ENCODE measurements at places on chromosomes 12 and 14. TPM values are rescaled to one million over a fixed set of nuclear protein-coding genes. Genes with fewer than 3 reads are reported as not detected.

GRCh38 chr14:85387181-85387580, 142.8 kb upstream of the FLRT2 start:
- H3K36me3 ChIP-seq = no peaks in the 10 kb centered on the region
- no peaks in the 10 kb centered on the region for H3K27me3 ChIP-seq
- H3K4me1 ChIP-seq = no peaks in the 10 kb centered on the region
- H3K4me3 ChIP-seq = no peak overlapping the region

TTC6 gene
- polyA plus RNA-seq = not detected

P2RX2 gene
- not detected for polyA plus RNA-seq

LRTM2 gene
- not detected for polyA plus RNA-seq

TMTC2 gene
- polyA plus RNA-seq = 0.36 TPM

VRTN gene
- polyA plus RNA-seq = not detected

CD163L1 gene
- 1.9 TPM for polyA plus RNA-seq

NEUROD4 gene
- polyA plus RNA-seq = not detected

DNA sequence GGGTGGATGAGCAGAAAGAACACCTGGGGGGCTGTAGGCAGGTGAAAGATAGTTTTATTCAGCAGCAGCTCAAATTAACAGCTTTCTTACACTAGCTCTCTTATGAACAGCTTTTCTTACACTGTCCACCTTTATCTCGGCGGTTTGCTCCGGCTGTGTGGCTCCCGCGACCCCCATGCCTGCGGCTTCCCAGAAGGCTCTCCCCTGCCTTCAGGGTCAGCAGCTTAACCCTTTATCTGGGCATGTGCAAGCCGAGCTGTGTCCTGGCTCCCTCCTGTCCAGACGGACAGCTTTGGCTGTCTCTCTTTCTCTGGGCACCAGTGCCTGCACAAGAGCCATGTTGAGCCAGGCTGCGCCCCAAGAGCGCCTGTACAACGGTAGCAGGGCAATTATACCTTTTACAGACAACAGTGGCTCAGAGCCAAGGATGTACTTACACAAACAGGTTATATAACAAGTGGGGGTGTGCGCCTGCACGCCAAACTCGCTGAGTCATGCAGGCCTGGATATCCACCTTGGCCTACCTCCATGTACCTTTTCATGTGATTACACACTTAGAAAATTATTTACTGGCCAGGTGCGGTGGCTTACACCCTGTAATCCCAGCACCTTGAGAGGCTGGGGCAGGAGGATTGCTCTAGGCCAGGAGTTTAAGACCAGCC, 28.5 kb upstream of the KLHL42 start:
- no peak for DNase-seq
- H3K4me1 ChIP-seq = peaks cover 15% of the 10 kb centered on the region
- H3K4me3 ChIP-seq = no peak overlapping the region
- peaks cover 16% of the 10 kb centered on the region for H3K36me3 ChIP-seq

ABCC9 gene
- 14.2 TPM for polyA plus RNA-seq

DNA sequence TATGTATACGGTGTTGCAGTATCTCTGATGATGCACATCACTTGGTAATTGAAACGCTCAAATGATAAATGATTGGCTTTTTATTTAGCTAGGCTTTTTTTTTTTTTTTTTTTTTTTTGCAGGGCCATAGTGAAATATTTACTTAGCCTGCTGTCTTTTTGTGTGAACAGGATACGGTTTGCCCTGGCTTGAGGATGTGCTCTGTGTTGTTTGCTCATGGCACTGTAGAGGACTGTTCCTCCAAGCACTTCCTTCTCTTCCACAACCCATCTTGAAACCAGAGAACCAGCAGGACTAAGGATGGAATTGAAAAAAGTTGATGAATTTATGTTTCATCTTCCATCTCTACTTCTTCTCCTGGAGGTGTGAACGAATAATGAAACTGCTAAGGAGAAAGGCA, 15.5 kb upstream of the SSPN start:
- no peak overlapping the region for H3K27ac ChIP-seq
- H3K4me1 ChIP-seq = no peaks in the 10 kb centered on the region
- no peaks in the 10 kb centered on the region for H3K36me3 ChIP-seq

PTPRB gene
- polyA plus RNA-seq = 3.8 TPM

DNA sequence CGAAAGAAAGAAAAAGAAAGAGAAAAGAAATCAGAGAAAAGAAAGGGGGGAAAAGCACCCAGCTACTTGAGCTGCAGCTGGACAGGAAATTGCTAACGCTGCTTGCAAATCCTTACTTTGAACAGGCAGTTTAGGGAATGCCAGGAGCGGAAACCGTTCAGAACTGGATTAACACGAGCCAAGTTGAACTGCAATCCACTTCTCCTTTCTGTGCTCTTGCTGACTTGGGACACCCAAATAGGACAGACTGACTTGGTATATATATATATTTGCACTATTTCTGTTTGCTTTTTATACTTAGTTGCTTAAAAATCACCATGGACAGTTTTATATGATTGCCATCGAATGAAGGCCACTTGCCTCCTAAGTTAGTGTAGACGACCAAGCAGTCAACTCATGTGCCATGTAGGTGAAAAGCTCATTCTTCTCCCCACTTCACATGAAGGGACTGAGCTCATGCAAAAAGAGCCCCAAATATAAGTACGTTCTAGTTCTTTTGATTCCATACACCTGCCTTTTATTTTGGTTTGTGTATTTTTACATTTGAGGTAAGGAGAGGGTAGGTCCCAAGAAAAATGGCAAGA, 5.5 kb downstream of the DUSP6 start:
- no peaks in the 10 kb centered on the region for H3K27me3 ChIP-seq
- peaks cover 32% of the 10 kb centered on the region for H3K36me3 ChIP-seq
- peak; percentile 43 for DNase-seq
- H3K4me1 ChIP-seq = peaks cover 34% of the 10 kb centered on the region
- peak overlapping the region; percentile 89 for H3K4me3 ChIP-seq

CCDC196 gene
- not detected for polyA plus RNA-seq

CCDC175 gene
- polyA plus RNA-seq = not detected

DNA sequence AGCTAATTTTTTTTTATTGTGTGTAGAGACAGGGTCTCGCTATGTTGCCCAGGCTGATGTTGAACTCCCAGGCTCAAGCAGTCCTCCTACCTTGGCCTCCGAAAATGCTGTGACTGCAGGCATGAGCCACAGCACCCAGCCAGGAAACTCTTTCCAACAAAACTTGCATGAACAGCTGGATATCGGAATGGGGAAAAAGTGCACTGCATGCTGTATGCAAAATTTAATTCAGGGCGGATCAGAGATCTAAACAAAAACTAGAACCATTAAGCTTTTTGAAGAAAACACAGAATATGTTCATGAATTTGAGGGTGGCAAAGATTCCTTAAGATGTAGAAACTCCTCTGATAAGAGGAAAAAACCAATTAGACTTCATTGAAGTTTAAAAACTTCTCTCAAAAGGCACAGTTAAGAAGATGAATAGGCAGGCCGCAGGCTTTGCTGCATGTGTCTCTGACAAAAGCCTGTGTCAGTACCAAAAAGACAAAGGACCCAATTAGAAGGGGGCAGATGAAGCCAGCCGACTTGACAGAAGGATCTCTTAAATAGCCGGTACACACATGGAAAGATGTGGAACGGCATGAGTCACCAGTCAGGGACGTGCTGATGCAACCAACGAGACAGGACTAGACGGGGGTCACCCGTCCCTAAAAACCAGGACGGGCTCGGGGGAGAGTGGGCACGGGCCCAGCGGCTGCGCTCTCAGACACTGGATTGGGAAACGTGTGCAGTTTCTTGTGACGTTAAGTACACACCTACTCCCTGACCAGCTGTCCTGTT, 34.8 kb upstream of the MMP17 start:
- peak; percentile 86 for DNase-seq
- H3K36me3 ChIP-seq = peaks cover 19% of the 10 kb centered on the region
- H3K4me3 ChIP-seq = no peak overlapping the region

SNX6 gene
- 191 TPM for polyA plus RNA-seq

GRCh38 chr12:117155278-117156060, 34.8 kb downstream of the FBXO21 start:
- H3K4me3 ChIP-seq = no peak overlapping the region
- H3K36me3 ChIP-seq = peaks cover 16% of the 10 kb centered on the region
- DNase-seq = peak; percentile 38
- H3K27me3 ChIP-seq = no peaks in the 10 kb centered on the region
- no peak overlapping the region for H3K27ac ChIP-seq

SMOC1 gene
- 0.70 TPM for polyA plus RNA-seq

DNA sequence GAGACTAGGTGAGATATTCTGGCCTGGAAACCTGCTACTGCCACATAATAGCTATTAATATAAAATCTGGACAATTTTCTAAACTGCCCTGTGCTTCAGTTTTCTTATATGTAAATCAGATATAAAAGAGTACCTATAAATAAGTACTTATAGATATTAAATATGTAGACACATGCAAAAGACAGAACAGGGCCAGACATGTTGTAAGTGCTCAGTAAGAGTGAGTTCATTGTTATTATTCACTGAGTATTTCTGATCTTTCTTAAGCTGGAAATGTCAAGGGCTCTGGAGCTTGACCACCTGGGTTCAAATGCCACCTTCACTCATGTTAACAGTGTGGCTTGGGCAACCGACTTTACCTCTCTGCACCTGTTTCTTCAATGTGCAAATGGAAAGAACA, 179.8 kb downstream of the GALC start:
- DNase-seq = no peak
- H3K4me3 ChIP-seq = no peak overlapping the region
- no peak overlapping the region for H3K27ac ChIP-seq
- no peaks in the 10 kb centered on the region for H3K27me3 ChIP-seq
- H3K4me1 ChIP-seq = no peaks in the 10 kb centered on the region
- no peaks in the 10 kb centered on the region for H3K36me3 ChIP-seq

VASH1 gene
- 2.2 TPM for polyA plus RNA-seq

DNA sequence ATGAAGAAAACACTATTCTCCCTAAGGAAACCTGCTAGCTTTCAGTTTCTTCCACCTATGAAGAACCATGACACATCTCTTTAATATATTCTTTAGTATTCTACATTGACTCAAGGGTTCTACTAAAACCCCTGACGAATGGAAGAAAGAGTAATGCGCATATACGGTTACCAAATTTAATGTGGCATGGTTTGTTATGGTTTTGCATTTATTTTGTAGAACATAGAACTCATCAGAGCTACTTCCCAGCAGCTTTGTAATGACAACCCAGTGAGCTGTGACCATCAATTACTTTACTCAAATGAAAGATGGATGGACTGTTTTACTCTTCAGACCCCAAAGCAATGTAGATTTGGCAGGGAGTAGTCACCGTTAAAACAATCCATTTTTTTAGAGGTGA, 19.2 kb downstream of the PTHLH start:
- H3K27me3 ChIP-seq = no peaks in the 10 kb centered on the region
- H3K4me3 ChIP-seq = no peak overlapping the region
- no peak overlapping the region for H3K27ac ChIP-seq
- no peaks in the 10 kb centered on the region for H3K36me3 ChIP-seq
- DNase-seq = no peak

RNASE7 gene
- not detected for polyA plus RNA-seq

DNA sequence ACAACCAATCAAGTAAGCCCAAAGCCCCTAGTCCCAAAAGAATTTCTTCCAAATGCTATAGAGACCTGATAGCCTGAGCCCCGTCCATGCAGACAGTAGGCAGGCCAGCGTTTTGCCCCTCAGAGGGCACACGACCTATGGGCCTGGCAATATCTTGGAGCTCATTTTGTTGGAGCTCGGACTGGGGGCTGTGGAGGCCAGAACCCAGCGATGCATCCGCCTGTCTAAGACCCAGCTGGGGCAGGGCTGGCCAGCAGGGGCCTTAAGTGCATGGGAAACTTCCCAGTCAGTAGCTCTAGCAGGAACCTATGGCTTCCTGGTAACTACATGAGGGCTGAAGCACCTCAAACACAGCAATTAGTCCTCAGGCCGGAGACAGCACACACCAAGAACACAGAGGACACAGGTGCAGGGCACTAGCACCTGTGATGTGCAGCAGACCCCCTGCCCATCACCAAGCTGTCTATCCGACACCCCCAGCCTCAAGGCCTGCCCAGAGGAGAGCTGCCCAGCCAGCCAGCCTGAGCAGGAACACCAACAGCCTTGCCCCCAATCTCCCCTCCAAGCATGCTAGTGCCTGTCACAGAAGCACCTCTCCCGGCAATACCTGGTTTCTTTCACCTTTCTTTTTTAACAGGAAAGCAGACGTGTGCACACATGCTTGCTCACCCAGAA, 50.8 kb downstream of the ARL6IP4 start:
- no peak for DNase-seq
- no peak overlapping the region for H3K4me3 ChIP-seq
- peaks cover 9% of the 10 kb centered on the region for H3K4me1 ChIP-seq
- no peaks in the 10 kb centered on the region for H3K27me3 ChIP-seq
- no peaks in the 10 kb centered on the region for H3K36me3 ChIP-seq

- H3K27ac ChIP-seq = peak overlapping the region; percentile 81
- H3K27me3 ChIP-seq = no peaks in the 10 kb centered on the region
- peak; percentile 85 for DNase-seq
Observed at GRCh38 chr14:65211341-65211987, 109.1 kb upstream of the MAX start.

GRCh38 chr12:128322341-128322740, 55.4 kb downstream of the TMEM132C start:
- DNase-seq = no peak
- H3K36me3 ChIP-seq = no peaks in the 10 kb centered on the region
- no peak overlapping the region for H3K27ac ChIP-seq
- no peaks in the 10 kb centered on the region for H3K4me1 ChIP-seq
- H3K27me3 ChIP-seq = no peaks in the 10 kb centered on the region

DNA sequence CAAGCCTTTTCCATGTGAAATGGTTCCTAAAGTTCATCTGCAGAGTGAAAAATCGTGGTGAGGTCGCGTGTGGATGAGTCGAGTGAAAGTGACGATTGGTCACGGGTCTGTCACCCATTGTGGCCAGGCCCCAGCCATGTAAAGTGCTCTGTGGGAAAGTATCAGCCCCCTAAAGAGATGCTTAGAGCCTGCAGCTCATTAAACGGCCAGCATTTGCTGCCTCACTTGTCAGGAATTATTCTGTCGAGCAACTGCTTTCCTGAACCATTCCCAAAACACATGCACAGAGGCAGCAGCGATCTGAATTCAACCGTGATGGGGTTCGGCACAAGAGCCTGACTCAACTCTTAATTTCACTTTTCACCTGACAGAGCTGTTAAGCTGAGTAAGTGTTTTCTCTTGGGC, 16.0 kb downstream of the DBX2 start:
- no peaks in the 10 kb centered on the region for H3K4me1 ChIP-seq
- no peak overlapping the region for H3K27ac ChIP-seq
- no peak for DNase-seq
- no peaks in the 10 kb centered on the region for H3K36me3 ChIP-seq
- H3K4me3 ChIP-seq = no peak overlapping the region

GRCh38 chr12:6250343-6250742, 50.1 kb downstream of the CD9 start:
- H3K27me3 ChIP-seq = peaks cover 22% of the 10 kb centered on the region
- H3K4me1 ChIP-seq = no peaks in the 10 kb centered on the region
- H3K36me3 ChIP-seq = no peaks in the 10 kb centered on the region
- H3K4me3 ChIP-seq = no peak overlapping the region

Data from GM23248 (cell line).